ENCODE measurements at places on chromosomes 5 and 9. TPM values are rescaled to one million over a fixed set of nuclear protein-coding genes. Genes with fewer than 3 reads are reported as not detected.
A peak's percentile ranks its signal among the peaks of the same experiment; 100 is the strongest.

The NFX1 gene
- total RNA-seq, result 36.1 TPM

The TMOD1 gene
- 141 TPM for total RNA-seq

The POC5 gene
- total RNA-seq, result 3.4 TPM

The NR2F1-AS1 gene
- not detected for total RNA-seq

DNA sequence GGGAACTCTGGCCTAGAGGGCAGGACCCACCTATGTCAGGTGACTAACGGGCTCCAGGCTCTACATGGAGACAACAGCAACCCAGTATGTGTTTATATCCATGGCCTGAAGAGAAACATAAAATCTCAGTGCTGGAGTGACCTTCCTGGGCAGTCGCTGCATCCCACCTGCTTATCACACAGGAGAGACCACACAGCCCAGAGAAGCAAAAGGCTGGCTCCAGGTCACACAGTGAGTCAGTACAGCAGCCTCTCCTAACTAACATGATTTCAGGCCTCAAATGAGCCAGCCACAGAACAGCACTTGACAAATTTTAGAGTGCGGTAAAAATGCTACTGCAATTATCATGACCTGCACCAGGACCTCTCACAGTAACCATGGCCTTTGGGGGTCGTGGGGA is 54.0 kb upstream of the TGFBR1 start:
- no peak for DNase-seq

DNA sequence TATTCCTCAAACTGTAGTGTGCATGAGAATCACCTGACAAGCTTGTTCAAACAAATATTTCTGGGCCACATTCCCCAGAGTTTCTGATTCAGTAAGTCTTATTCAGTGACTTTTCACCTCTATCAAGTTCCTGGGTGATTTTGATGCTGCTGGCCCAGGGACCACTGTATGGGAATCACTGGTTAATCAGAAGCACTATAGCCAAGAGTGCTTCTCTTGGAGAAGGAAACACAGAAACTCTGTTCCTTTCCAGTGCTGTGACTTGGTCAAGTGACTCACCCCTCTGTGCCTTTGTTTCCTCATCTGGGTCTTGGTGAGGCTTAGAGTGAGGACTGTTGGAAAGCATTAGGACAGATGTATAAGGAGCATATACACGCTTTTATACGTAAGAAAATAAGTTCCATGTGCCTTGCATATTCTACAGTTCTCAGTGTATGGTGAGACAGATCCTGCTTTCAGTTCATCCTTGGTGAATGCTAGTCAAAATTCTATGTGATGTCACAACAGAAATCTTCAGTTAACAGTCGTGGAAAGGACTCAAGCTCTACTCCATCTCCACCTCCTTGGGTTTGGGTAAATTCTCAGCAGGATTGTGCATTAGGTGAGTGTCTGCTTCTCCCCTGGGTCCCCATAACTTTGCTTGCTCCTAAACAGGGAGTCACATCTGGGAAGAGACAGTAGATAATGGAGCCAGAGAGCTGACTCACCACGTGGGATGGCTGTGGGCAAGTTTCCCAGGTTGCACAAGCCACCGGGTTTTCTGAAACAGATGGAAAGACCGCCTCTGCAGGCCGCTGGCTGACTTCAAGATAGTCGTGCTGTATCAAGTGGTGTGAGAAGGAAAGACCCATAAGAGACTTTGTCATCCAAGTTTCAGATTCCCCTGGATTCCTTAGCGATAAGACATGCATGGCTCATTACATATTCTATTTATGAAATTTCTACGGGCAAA is 117.0 kb downstream of the NXNL2 start:
- DNase-seq, result peak; percentile 87

- DNase-seq, result no peak
Measured at GRCh38 chr5:111572561-111572960, 60.2 kb upstream of the STARD4 start.

GRCh38 chr5:80181618-80182211 is 74.1 kb downstream of the SERINC5 start:
- no peak for DNase-seq

DNA sequence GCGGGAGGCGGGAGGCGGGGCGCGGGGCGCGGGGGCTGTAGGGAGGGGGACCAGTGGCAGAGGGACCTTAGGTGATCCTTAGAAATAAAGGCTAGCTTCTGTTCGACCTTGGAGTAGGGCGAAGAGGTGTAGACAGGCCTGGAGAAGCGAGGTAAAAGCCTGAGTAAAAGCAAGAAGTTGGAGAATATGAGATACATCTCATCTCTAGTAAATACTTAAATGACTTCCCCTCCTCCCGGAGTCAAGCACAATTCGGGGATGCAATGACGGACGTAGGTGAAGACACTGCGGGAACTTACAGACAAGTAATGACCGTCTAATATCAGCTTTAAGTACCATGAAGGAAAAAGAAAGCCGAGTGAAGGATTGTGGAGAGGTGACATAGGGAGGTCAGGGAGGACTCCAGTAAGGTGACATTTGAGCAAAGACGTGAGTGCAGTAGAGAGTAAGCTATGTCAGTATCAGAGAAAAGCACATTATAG is 466 bp downstream of the SMC2 start:
- no peak for DNase-seq

Measured in heart left ventricle (tissue), 16 donors.